ENCODE measurements at places on chromosomes 13 and 19.

- no peak for DNase-seq
Measured at GRCh38 chr13:37069597-37070103, 10.2 kb upstream of the SUPT20H start.

- DNase-seq: peak; percentile 25
Measured at GRCh38 chr13:95301183-95301967, at the start of gene ABCC4. TSS of gene ABCC4 (minus strand) at chr13:95301451. CDS start at chr13:95301314, 137 bp downstream.

GRCh38 chr13:74860789-74861188, 621.2 kb downstream of the TBC1D4 start:
- no peak for DNase-seq

GRCh38 chr13:109166804-109167203, 537.4 kb downstream of the MYO16 start:
- no peak for DNase-seq

DNA sequence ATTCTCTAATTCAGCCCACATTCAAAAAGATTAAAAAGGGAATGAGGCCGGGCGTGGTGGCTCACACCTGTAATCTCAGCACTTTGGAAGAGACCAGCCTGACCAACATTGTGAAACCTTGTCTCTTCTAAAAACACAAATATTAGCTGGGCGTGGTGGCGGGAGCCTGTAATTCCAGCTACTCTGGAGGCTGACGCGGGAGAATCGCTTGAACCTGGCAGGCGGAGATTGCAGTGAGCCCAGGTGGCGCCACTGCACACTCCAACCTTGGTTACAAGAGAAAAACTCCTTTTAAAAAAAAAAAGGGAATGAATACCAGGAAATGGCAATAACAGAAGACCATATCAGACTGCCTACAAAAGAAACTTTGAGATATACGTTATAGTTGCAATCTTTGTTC, 1244.5 kb downstream of the PCDH9 start:
- no peak for DNase-seq

GRCh38 chr19:40570313-40571004, 6.2 kb upstream of the SHKBP1 start:
- peak; percentile 91 for DNase-seq

- DNase-seq: no peak
Measured at GRCh38 chr13:39273953-39274738, 235.9 kb downstream of the NHLRC3 start.

DNA sequence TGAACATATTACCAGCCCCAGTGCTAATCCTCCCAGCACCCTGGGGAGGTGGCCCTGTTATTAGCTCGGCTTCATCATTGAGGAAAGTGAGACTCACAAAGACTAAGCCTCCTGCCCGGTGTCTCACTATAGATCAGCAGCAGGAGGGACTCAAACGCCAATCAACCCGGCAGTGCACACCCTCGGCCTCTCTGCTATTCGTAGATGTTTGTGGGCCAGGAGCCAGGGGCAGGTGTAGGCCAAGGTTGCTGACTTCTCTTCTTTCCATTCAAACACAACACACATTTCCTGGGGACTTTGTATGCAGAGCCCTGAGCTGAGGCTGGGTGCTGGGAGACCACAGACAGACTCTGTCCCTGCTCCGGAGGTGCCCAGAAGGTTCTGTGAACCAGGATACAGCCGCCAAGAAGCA, 9.4 kb upstream of the SBK3 start:
- DNase-seq: no peak

GRCh38 chr13:31043957-31044356, 111.5 kb downstream of the TEX26 start:
- no peak for DNase-seq

DNA sequence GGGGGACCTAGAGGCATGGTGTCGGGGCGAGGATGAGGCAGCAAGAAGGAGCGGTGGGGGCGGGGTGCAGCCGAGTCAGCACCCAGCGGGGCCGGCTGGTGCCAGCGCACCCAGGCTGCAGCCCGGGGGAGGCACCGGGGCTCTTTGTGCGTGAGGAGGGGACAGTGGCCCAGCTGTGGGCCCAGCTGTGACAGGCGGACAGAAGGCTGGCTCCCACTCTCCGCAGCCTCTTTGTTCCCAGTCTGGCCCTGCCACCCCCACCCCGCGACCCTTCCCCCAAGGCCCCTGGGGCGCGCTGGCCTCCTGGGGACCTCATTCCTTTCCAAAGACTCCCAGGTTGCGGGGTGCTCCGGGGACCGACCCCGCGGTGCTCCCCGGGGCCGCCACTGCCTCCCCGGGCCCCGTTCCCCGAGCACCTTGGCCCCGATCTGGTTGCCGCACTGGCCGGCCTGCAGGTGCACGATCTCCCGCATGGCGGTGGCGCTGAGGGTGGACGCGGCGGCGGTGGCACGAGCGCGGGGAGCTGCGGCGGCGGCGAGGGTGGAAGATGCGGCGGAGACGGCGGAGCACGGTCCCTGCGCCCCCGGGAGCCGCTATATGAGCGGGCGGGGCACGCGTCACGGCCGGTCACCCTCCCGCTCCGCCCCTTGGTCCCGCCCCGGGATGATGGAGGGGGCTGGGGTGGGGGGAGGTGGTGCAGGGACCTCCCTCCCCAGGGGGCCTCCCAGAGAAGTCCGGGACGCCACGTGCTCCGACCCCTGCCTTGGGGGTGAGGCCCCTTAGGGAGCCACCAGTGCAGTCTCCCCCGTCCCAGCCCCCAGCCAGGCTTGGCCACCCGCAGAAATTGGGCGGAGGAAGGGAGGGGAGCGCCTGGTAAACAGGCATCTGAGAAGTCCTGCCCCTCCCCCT, at the start of gene TUBB4A:
Gene TUBB4A, minus strand, starts transcription at position 570 of the 909 bp plus-strand sequence. Its CDS starts 97 bp downstream, at position 473.
- no peak for DNase-seq

- DNase-seq: no peak
Measured at GRCh38 chr19:31300422-31300821, 48.8 kb downstream of the TSHZ3 start.

GRCh38 chr13:36129539-36129938, 1.6 kb downstream of the DCLK1 start:
- DNase-seq: no peak

- DNase-seq: no peak
Measured at GRCh38 chr13:40527914-40528313, 138.5 kb downstream of the FOXO1 start.

- no peak for DNase-seq
Measured at GRCh38 chr19:17554968-17555479, 425 bp upstream of the COLGALT1 start.
